Daoy (cell line): ENCODE measurements at places on chromosomes 3 and 15. TPM values are rescaled to one million over a fixed set of nuclear protein-coding genes. Genes with fewer than 3 reads are reported as not detected.

DNA sequence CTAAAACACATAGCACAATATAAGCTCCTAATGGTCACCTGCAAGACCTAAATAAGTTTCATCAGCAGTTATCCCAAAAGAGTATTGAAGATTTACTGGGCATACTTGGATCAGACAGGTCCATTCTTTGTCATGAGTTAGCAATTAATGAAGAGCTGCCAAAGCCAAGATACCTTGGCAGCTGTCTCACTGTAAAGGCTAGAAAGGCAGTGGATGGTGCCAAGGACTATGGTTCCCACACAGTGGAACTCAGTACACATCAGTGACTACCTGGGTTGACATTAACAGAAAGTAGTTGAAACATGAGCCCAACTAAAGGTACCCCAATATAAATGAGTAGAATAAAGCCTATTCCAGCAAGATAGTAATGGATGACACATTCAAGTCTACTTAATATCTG, 41.1 kb upstream of the TMCO5A start:
- no peak for DNase-seq

DNA sequence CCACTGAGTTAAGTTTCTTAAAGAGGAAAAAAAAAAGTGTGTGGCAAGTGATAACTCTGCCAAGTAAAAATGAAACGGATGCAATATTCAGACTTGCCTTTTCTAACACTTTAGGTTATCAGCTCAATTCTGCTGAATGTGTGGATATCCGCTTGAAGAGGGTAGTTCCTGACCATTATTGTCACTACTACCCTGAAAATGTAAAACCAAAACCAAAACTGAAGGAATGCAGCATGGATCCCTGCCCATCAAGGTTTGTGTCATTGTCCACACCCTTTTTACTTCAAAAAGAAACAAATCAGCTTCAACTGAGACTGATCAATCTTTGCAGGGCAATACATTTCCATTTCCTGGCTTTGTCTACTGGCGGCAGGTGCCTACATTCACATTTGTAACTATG, 236.1 kb downstream of the ADAMTSL3 start:
- DNase-seq = no peak

DNA sequence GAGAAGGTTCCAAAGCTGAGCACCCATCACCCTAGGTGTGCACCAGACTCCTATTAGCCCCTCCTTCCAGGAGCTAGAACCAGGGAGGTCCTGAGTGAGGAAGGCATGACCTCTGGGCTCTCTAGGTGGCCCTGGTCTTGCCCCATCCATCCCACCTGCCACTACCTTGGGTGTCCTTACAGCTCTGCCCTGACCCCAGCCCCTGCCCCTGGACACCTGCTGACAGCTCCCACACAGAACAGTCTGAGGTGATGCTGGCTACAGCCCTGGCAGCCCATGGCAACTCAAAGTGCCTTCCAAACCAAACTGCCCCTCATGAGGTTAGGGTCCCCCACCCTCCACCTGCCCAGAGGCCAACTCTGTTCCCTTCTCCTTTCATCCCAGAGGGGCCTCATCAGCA, 37.2 kb downstream of the GOLGA6A start:
- no peak for DNase-seq

GRCh38 chr3:159938714-159939113, 49.9 kb upstream of the IL12A start:
- DNase-seq = no peak

- no peak for DNase-seq
Measured at GRCh38 chr3:146343551-146343950, 92.6 kb upstream of the PLSCR4 start.

GRCh38 chr3:173553635-173554280, 156.2 kb downstream of the NLGN1 start:
- DNase-seq = peak; percentile 39

GRCh38 chr15:38627689-38628277, 63.2 kb upstream of the RASGRP1 start:
- no peak for DNase-seq

- DNase-seq = peak; percentile 55
Measured at GRCh38 chr3:54262541-54262940, 140.2 kb downstream of the CACNA2D3 start.

ZBBX gene
- not detected in 2 replicates for total RNA-seq

ARHGAP31 gene
- 14.3 and 14.6 TPM in 2 replicates for total RNA-seq

PIGX gene
- total RNA-seq = 28.7 and 33.1 TPM in 2 replicates

IGSF10 gene
- not detected in 2 replicates for total RNA-seq

KLHL40 gene
- not detected in 2 replicates for total RNA-seq

AP4E1 gene
- total RNA-seq = 16.4 and 18.7 TPM in 2 replicates

NOX5 gene
- total RNA-seq = not detected in 2 replicates
